ENCODE measurements at places on chromosomes 11 and 22. TPM values are rescaled to one million over a fixed set of nuclear protein-coding genes. Genes with fewer than 3 reads are reported as not detected.

Gene SOX6
- 34.9 TPM for total RNA-seq

Gene FOLH1
- not detected for total RNA-seq

Gene FOSL1
- total RNA-seq: 1.7 TPM

Gene ANO9
- total RNA-seq: 31.0 TPM

Gene ALX4
- total RNA-seq: not detected

Gene MAPK8IP2
- total RNA-seq: 7.7 TPM

Gene PHF21B
- 37.4 TPM for total RNA-seq

DNA sequence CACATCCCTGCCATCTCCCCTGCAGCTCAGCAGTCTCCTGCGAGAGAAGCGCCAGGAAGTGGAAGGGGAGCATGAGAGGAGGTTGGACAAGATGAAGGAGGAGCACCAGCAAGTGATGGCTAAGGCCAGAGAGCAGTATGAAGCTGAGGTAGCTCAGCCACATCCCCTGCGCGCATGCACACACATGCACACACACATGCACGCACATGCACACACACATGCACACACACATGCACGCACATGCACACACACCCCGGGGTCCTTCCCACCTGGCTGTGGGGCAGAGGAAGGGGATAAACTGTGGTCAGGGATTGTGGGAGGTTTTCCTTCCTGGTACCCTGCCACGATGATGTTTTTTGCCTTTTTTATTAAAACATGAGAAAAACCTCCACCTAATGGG, 65.3 kb downstream of the CEP164 start:
- peaks cover 33% of the 10 kb centered on the region for H3K36me3 ChIP-seq
- H3K4me1 ChIP-seq: no peaks in the 10 kb centered on the region
- no peak overlapping the region for H3K27ac ChIP-seq
- no peak overlapping the region for H3K4me3 ChIP-seq
- no peak for DNase-seq
- no peaks in the 10 kb centered on the region for H3K27me3 ChIP-seq

DNA sequence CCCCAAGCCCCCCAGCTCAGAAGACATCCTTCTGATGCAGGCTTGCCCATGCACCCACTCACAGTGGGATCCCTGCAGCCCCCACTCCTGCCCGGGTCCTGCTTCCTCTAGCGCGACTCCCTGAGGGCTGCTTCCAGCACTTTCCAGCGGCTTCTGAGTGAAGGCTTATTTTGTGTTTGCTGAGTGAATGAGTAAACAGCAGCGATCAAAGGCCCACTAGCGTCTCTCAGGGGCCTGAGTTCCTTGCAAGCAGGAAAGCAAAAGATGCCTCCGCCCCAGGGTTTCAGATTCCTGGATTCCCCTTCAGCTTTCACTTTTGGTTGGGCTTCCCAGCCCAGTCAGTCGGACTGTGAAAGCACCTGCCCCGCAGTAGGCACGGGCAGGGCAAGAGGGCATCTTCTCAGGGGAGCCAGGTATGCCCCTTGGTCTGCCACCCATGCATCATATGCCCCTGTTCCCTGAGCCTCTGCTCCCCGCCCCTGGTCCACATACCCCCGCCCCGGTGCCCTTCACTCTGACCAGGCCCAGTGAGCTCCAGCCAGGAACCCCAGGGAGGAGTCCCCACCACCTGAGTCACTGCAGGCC, 9.2 kb downstream of the FADD start:
- peaks cover 8% of the 10 kb centered on the region for H3K4me1 ChIP-seq
- no peak for DNase-seq
- H3K27ac ChIP-seq: no peak overlapping the region
- H3K36me3 ChIP-seq: peaks cover 14% of the 10 kb centered on the region

DNA sequence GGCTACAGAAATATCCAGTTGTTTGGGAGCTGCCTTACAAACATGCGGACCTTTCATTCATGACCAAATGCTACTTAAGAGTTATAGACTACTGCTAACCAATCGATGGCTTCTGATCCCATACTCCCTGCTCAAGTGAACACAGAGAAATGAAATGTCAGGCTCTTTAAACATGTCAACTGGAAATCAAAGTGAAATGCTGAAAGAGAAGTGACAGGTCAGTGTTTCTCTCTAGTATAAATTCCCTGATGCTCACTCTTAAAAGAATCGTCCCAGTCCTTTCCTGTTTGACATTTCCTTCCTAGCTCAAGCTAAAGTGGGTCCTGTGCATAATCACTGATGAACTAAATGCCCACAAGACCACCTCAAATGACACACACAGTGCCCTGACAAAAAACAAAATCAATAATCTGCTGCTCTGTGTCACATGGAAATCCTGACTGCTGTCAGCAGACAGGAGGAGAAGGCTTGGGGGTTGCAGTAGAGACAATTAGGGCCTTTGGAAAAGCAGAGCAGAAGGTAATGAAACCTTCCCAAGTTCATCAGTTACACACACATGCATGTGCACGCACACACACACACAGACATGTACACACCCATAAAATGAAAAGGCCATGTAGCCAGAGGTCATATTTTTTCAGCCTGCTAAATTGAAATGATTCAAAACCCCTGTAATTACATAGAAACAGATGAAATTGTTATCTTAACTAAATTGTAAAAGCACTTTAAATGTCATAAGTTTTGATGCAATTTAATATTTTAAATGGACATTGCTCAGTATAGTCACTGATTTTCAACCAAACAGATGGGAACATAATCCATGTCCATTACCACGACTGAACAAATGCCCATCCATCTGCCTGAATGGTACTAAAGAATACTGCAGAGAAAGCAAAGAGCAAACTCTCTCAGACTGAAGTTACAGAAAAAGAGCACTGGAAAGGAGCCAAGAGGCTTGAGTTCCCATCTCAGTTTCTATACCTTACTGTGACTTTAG, 330.7 kb downstream of the TTC28 start:
- H3K27ac ChIP-seq: no peak overlapping the region
- no peaks in the 10 kb centered on the region for H3K27me3 ChIP-seq
- peaks cover 12% of the 10 kb centered on the region for H3K4me1 ChIP-seq
- no peak for DNase-seq
- H3K4me3 ChIP-seq: no peak overlapping the region

- no peaks in the 10 kb centered on the region for H3K27me3 ChIP-seq
- no peak overlapping the region for H3K27ac ChIP-seq
- H3K36me3 ChIP-seq: no peaks in the 10 kb centered on the region
- DNase-seq: no peak
- H3K4me3 ChIP-seq: no peak overlapping the region
Measured at GRCh38 chr22:40053460-40053859, 58.7 kb downstream of the FAM83F start.

GRCh38 chr11:44561275-44561805, 4.1 kb upstream of the CD82 start:
- peak overlapping the region; percentile 19 for H3K27ac ChIP-seq
- H3K36me3 ChIP-seq: no peaks in the 10 kb centered on the region
- DNase-seq: no peak
- H3K4me1 ChIP-seq: peaks cover 3% of the 10 kb centered on the region
- H3K27me3 ChIP-seq: peaks cover 12% of the 10 kb centered on the region
- H3K4me3 ChIP-seq: no peak overlapping the region

DNA sequence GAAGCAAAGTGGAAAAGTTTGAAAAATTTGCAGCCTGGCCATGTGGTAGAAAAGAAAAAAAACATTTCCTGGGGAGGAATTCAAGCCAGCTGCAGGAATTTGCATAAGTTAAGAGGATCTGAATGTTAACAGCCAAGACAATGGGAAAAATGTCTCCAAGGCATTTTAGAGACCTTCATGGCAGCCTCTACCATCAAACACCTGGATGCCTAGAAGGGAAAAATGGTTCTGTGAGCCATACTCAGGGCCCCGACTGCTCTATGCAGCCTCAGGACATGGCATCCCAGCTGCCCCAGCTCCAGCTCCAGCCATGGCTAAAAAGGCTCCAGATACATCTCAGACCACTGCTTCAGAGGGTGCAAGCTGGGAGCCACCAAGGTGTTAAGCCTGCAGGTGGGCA, 149.1 kb upstream of the SOX6 start:
- H3K27me3 ChIP-seq: no peaks in the 10 kb centered on the region
- no peak overlapping the region for H3K27ac ChIP-seq
- H3K36me3 ChIP-seq: peaks cover 8% of the 10 kb centered on the region
- H3K4me3 ChIP-seq: no peak overlapping the region

DNA sequence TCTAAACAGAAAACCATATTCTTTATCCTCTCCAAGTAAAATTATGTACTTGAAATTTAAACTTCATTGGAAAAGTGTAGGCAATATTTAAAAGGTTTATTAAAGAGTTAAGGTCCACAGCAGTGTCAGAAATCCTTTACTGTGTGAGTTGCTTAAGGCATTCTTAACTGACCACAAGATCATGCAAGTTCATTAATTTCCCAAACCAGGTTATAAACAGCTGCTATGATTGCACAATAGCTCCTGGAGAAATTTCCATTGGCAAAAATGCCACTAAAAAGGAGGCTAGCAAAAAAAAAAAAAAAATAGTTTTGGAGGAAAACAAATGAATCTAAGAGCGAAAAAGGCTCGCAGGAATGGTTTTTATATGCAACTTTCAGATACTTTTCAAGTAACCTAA, 106.2 kb downstream of the ETS1 start:
- no peak overlapping the region for H3K27ac ChIP-seq
- DNase-seq: no peak
- peaks cover 14% of the 10 kb centered on the region for H3K4me1 ChIP-seq
- H3K4me3 ChIP-seq: no peak overlapping the region
- H3K27me3 ChIP-seq: peaks cover 52% of the 10 kb centered on the region
- H3K36me3 ChIP-seq: no peaks in the 10 kb centered on the region

DNA sequence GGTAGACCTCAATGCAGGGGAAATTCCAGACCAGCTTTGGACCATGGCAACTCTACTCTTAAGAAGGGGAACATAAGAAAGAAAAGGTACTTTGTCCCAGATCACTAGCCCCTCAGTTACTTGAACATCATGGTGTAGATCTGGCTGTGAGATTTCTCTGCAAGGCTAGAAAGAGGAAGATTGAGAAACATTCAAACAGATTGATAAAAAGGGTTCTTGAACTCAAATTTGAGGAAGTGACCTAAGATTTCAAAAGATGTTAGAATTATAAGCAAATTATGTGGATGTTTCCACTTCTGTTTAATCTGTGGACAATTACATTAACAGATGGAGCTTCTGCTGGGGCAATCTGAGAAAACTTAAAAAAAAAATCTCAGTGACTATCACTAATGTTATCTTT, 21.8 kb upstream of the UPB1 start:
- H3K4me1 ChIP-seq: no peaks in the 10 kb centered on the region
- peaks cover 1% of the 10 kb centered on the region for H3K36me3 ChIP-seq
- no peak overlapping the region for H3K4me3 ChIP-seq
- no peak for DNase-seq
- H3K27me3 ChIP-seq: no peaks in the 10 kb centered on the region

- H3K27me3 ChIP-seq: no peaks in the 10 kb centered on the region
- no peaks in the 10 kb centered on the region for H3K36me3 ChIP-seq
- no peak for DNase-seq
- H3K4me1 ChIP-seq: no peaks in the 10 kb centered on the region
- H3K27ac ChIP-seq: no peak overlapping the region
Measured at GRCh38 chr11:47950396-47950795, 30.0 kb upstream of the PTPRJ start.

GRCh38 chr11:116366980-116367645, 405.7 kb downstream of the BUD13 start:
- H3K4me1 ChIP-seq: peaks cover 6% of the 10 kb centered on the region
- H3K27me3 ChIP-seq: peaks cover 4% of the 10 kb centered on the region
- DNase-seq: no peak
- H3K36me3 ChIP-seq: no peaks in the 10 kb centered on the region
- H3K27ac ChIP-seq: peak overlapping the region; percentile 18

GRCh38 chr11:62147545-62147944, 23.7 kb downstream of the INCENP start:
- H3K27ac ChIP-seq: no peak overlapping the region
- DNase-seq: peak; percentile 6
- no peaks in the 10 kb centered on the region for H3K4me1 ChIP-seq
